Heart right ventricle (tissue), 16 donors: ENCODE measurements at places on chromosomes 6 and 20. TPM values are rescaled to one million over a fixed set of nuclear protein-coding genes. Genes with fewer than 3 reads are reported as not detected.

SLPI gene
- 2.6 TPM for polyA plus RNA-seq

SLC22A2 gene
- not detected for polyA plus RNA-seq

ZSCAN31 gene
- 3.3 TPM for polyA plus RNA-seq

USP49 gene
- 2.0 TPM for polyA plus RNA-seq

NR2E1 gene
- polyA plus RNA-seq: not detected

DNA sequence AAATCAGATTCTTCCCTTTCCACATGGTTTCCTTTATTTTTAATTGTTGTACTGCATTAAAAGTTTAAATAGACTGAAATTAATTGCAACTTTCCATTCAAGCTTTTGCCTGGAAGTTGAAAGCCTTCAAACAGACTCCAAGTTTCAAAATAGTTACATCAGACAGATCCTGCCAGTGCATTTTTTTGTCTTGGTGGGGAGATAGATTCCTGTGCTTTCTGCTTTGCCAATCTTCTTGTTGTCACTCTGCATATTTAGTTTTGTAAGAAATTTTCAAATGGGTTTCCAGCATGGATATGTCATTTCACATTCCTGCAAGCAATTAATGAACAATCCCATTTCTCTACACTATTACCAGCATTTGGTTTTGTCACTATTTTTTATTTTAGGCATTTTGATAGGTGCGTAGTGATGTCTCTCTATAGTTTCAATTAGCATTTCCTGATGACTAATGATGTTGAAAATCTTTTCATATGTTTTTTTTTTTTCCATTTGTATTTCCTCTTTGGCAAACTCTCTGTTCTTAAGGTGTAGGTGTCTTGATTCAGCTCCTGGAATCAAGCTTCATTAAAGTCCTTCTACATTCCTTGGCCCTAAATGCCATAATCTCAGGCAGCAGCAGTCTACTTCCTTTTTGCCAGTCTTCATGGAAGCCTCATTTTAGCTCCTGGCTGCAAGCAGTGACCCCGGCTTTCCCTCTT, 40.5 kb downstream of the SCP2D1 start:
- H3K27ac ChIP-seq: no peak overlapping the region
- DNase-seq: no peak
- H3K4me3 ChIP-seq: no peak overlapping the region
- no peaks in the 10 kb centered on the region for H3K27me3 ChIP-seq

DNA sequence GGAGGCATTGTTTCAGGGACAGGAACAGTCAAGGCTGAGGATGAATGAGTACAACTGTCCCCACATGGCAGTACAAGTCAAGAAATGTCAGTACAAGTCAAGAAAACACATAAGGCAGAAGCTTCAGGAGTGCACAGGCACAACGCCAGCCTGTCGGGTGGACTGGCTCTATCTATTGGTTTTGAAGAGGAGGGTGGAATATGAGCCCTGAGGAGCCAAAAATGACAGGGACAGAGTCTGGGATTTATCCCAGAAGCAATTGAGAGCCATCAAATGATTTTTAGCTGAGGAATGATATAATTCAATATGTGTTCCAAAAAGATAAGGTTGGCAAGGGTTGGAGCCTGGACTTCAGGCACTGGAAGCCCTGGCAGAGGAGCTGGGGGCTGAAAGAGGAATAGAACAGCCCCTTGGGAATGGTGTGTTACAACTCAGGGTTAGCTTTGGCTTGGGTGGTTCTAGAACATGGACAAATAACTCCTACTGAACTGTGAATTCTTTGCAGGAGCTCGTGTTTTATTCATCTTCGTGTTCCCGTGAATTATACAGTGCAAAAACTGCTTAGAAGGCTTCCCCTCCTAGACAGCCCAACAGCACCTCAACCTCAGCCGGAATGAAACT, 425.7 kb upstream of the ARID1B start:
- H3K4me3 ChIP-seq: no peak overlapping the region
- no peaks in the 10 kb centered on the region for H3K4me1 ChIP-seq

- H3K4me3 ChIP-seq: peak overlapping the region; percentile 91
- H3K27me3 ChIP-seq: no peaks in the 10 kb centered on the region
- peaks cover 24% of the 10 kb centered on the region for H3K4me1 ChIP-seq
- no peak overlapping the region for H3K27ac ChIP-seq
Observed at GRCh38 chr20:56360908-56361205, 2.1 kb downstream of the FAM210B start.

GRCh38 chr20:16203096-16203495, 370.2 kb downstream of the KIF16B start:
- H3K36me3 ChIP-seq: no peaks in the 10 kb centered on the region
- H3K4me3 ChIP-seq: no peak overlapping the region
- no peak overlapping the region for H3K27ac ChIP-seq
- no peak for DNase-seq
- no peaks in the 10 kb centered on the region for H3K27me3 ChIP-seq
- no peaks in the 10 kb centered on the region for H3K4me1 ChIP-seq

- peaks cover 43% of the 10 kb centered on the region for H3K27me3 ChIP-seq
- no peak overlapping the region for H3K27ac ChIP-seq
- H3K4me1 ChIP-seq: peaks cover 10% of the 10 kb centered on the region
- no peak overlapping the region for H3K4me3 ChIP-seq
Observed at GRCh38 chr6:29824144-29824543, 3.5 kb upstream of the HLA-G start.

- H3K27ac ChIP-seq: no peak overlapping the region
- H3K4me1 ChIP-seq: no peaks in the 10 kb centered on the region
- no peak for DNase-seq
- no peaks in the 10 kb centered on the region for H3K27me3 ChIP-seq
- H3K36me3 ChIP-seq: no peaks in the 10 kb centered on the region
Observed at GRCh38 chr20:14198416-14198815, 139.0 kb downstream of the FLRT3 start.
